ENCODE measurements at places on chromosomes 2 and 18. TPM values are rescaled to one million over a fixed set of nuclear protein-coding genes. Genes with fewer than 3 reads are reported as not detected.

VIT gene
- total RNA-seq = not detected

CENPO gene
- total RNA-seq = 36.5 TPM

MPPE1 gene
- 32.5 TPM for total RNA-seq

DNA sequence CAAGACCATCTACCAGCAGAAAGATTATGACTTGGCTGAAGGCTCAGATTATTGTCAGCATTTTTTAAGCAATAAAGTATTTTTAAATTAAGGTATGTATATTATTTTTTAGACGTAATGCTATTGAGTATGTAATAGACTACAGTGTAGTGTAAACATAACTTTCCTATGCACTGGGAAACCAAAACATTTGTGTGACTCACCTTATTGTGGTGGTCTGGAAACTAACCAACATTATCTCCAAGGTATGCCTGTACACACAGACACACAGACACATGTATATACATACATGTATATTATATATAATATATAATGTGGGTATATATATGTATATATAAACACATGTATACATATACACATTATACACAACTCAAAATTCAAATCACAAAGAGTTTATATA, 9.1 kb upstream of the TMEFF2 start:
- no peak for DNase-seq

DNA sequence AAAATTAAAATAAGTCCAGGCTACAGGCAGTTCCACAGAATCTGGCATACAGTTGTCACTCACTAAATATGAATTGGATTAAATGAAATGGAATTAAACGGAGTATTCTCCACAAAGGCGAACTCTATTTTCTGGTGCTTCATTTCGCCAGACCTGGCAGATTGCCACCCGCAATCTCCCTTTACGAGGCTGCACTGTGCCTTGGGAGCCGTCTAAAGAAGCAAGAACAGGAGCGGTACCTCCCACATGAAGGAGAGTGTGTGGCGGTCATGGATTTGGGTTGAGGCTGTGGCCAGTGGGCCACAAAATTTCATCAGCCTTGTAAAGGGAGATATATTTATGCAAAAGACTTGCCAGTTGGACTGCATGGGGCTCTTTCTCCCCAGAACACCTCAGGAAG, 151.0 kb downstream of the OSR1 start:
- DNase-seq = no peak

Measured in epithelial cell of proximal tubule (primary cell).